Activated naive CD4-positive, alpha-beta T cell treated with anti-CD3 and anti-CD28 coated beads, Interleukin-2, amount 50 U/mL, for 16 hours (primary cell): ENCODE measurements at places on chromosomes 13 and 19.

DNA sequence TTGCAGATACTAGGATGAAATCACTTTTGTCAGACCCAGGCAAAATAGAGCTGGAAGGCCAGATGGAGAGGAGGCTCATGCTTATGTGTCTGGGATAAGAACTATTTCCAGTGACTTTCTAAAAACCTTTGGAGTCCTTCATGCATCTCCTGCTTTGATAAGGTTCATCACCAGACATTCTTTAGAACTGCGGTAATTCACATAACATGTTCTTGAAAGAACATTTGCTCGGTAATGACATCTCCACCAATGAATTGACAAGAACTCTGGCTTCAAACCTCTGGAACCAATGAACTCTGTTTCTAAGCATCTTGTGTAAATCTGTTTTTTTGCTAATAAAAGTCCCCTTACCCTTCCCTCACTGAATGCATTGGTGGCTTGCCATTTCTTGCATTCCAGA lies 112.0 kb upstream of the KL start:
- DNase-seq: no peak

DNA sequence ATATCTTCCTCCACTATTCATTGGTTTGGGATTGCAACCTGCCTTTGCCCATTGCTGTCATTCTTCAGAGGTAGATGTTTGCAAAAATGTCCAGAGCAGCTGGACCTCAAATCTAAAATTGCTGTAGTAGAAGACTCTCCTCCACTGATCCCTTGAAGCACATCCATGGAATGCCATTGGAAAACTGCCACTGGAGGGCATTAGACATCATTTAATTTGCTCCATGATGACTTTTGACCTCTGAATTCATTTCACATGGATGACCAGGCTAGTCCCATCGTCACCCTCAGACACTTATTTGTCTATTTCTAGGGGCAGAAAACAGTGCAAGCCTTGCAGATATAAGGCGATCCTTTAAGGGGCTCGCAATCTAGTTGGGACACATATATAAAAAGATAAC lies 33.9 kb upstream of the FLT1 start:
- DNase-seq: no peak

GRCh38 chr13:107035778-107036177 lies 467.8 kb upstream of the ARGLU1 start:
- no peak for DNase-seq

- no peak for DNase-seq
These were observed 25.8 kb upstream of the MBNL2 start for GRCh38 chr13:97196340-97196739.

DNA sequence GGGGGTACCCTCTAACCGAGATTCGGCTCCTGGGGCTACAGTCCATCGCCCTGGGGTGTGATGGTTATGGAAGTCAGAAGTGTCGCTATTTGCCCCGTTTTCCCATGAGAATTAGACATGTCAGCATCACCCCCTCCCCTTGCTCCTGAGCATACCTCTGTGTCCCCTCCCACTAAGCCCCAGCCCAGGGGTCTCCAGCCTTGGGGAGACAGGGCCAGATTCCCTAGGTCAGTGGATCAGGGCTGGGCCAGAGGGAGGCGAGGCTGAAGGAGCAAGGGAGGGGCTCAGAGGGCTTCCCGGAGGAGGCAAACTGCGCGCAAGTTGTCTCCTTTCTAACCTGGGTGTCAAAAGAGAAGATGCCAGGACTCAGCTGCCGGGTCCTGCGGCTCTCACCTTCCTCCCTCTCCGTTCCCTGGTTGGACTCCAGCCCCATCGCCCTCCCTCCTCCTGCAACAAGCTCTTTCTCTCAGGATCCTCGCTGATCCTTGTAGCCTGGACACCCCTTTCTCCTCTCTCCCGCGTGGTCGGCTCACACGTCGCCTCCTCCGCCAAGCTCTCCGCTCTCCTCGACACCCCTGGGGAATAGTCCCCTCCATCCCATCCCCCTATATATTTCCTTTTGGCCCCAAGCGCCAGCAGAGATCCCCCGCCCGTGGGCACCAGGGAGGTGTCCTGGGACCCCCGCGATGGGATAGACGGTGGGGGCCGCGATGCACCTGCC lies 459 bp upstream of the TMEM59L start:
- DNase-seq: no peak

GRCh38 chr19:46728693-46729339 lies 11.9 kb upstream of the PRKD2 start:
- peak; percentile 82 for DNase-seq

DNA sequence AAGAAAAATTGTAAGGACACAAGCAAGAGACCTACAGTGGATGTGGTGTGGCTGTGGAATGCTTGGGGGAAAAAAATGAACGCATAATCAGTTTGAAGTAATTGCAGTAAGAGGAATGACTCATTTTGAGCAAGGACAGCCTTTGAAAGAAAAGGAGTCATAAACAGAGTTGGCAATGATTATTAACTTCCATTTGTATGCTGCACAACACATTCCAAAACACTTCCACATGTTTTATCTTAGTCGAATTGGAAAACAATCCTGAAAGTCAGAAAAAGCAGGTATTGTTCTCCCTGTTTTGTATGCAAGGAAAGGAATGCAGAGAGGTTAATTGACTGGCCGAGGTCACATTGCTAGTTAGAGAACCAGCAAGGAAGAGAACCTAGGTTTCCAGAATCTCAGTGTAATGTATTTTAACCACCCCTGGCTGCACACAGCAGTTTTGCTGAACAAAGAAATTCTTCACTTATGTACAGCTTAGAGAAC lies 630.0 kb upstream of the MIR17HG start:
- no peak for DNase-seq

DNA sequence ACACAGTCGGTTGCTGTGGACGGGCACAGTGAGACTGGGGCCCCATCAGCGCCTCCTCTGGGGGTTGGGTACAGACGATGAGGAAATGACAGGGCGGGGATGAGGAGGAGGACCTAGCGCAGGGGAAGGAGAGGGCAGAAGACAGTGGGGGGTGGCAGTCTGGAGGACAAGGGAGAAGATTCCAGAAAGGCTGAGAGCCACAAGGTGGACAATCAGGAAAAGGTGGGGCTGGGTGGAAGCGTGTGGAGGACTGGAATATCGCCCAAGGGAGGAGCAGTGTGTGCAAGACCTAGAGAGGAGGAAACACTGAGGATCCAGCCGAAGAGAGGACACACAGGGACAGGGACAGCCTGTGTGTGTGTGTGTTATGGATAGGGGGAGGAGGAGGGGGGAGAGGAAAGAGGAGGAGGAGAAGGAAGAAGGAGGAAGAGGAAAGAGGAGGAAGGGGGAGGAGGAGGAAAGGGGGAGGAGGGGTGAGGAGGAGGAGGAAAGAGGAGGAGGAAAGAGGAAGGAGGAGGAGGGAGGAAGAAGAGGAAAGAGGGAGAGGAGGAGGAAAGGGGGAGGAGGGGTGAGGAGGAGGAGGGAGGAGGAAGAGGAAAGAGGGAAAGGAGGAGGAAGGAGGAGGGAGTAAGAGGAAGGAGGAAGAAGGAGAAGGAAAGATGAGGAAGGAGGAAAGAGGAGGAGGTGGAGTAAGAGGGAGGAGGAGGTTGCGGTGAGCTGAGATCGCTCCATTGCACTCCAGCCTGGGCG lies 15.8 kb upstream of the GARIN5A start:
- peak; percentile 54 for DNase-seq
